Thoracic aorta (tissue), 2 donors: ENCODE measurements at places on chromosomes 2 and 18.

DNA sequence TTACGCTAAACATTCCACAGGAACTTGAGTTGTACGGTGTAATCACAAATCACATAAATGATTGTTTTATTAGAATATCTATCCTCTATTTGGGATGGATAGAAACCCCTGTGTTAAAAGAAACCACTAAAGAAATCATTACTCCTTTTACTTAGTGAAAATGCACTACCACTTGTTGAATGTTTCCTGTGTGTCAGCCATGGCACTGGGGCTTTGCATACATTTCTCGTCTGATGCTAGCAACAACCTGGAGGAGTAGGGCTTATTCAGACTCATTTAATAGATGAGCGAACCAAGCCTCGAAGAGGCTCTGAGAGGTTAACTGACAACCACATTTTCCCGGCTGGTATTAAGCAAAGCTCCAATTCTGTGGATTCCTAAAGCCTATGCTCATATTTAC lies 60.5 kb upstream of the PELI1 start:
- DNase-seq = no peak

DNA sequence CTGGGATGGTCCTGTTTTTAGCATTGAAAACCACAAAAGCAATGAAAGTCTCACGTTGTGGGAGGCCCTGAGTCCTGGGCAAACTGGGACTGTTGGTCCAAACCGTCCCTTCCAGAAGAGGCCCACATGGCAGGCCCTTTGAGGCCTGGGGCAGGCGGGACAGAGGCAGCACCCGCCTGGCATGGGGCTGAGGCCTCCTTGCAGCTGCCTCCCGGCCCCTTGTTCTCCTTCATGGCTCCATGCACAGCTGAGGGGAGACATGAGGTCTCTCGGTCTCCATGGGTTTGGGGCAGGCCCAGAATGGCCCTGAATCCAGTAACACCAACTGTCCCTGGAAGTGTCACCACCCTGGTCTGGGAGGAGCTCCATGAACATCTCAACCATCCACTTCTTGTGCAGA lies 61.9 kb downstream of the RRM2 start:
- no peak for DNase-seq

DNA sequence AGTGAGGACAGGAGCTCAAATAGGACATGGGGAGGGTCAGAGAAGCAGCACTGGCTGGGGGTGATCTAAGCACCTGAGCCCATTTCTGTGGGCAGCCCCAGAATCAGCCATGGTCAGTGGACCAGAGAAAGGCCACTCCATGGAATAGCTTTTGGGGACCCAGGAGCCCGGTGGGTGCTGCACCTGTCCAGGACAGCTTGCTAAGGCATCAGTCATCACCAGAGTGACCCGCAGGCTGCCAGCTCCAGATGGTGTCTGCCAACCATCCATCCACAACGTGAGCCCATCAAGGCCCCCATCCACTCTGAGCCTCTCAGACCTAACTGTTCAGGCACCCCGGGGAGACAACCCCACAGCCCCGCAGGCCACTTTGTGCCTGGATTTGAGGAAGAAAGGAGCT lies 23.6 kb upstream of the COL6A3 start:
- DNase-seq = no peak

GRCh38 chr2:181862583-181863281 lies 28.8 kb upstream of the ITPRID2 start:
- no peak for DNase-seq

DNA sequence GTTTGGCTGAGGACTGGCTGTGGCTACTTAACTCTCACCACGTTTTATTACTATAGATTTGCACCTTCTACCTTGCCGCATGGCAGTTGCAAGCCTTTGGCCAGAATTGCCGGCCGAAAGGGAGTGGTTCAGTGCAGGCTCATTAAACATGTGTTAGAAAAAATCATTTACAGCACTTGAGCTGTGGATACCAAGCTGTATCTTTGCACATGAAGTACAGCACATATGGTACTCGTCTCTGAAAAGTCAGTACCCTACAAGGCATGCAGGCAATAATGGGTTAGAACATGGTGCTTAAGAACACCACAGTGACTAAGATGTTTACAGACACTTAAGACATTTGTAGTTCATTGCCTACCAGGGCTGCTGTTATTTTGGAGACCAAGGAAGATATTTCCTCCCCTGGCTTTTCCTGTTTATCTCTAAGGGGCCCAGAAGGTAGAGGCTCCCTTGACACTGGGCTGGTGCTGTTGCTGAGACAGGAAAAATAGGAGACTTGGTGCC lies 103.1 kb downstream of the ZNF532 start:
- DNase-seq = no peak

DNA sequence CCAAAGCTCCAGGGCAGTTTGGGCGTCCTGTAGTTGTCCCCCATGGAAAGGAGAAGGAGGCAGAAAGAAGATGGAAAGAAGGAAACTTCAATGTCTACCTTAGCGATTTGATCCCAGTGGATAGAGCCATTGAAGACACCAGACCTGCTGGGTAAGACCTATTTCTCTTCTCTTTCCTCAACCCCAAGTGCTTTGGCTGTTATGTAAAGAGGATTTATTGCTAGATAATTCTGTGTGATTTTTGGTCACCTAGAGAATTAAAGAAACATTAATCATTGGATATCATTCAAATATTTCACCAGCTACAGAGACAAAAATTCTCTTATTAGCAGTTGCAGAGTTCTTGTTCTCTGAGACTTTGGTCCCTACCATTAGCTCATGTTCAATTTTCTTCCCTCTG lies 1.9 kb downstream of the GALNT5 start:
- DNase-seq = no peak

DNA sequence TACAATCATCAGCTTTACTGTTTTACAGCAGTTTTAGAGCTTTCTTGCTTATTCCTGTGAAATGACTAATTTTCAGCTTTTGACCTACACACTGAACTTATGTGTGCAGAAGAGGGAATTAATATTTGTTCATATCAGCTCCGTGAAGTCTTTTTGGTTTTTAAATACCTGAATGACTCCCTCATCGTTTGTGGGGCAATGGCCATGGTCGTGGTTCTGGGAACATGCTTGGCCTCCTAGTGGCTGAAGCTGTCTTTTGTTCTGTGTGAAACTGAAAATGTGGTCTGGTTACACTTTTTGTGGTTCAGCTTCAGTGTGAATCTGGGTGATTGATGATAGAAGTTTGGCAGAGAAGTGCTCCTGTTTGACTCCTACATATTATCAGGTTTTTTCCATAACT lies 408.1 kb downstream of the THSD7B start:
- DNase-seq = no peak

GRCh38 chr18:38241736-38242135 lies 676.1 kb upstream of the CELF4 start:
- no peak for DNase-seq

DNA sequence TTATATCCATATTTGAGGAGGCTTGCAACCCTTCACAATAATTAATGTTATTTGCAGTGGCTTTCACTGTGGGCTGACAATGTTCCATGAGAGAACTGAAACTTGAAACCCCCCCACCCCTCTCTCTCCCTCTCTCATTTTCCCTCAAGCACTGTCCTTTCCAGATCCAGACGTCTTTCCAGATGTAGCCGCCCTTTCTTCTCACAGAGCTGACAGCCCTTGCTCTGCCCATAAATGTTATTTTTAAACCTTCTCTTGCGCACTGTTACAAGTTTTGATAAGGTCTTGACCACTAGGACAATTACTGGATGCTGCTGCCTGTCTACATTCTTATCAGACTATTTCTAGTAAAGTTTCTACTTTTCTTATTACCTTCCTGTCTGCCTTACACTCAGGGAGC lies 91.4 kb upstream of the LINC00305 start:
- no peak for DNase-seq

GRCh38 chr18:23798824-23799223 lies 109.6 kb downstream of the LAMA3 start:
- DNase-seq = no peak

- no peak for DNase-seq
These were observed 23.3 kb downstream of the GRB14 start for GRCh38 chr2:164597983-164598382.

GRCh38 chr2:74333175-74333574 lies 10.0 kb downstream of the SLC4A5 start:
- no peak for DNase-seq

- DNase-seq = no peak
These were observed 495.6 kb downstream of the TMX3 start for GRCh38 chr18:68219274-68219673.

GRCh38 chr2:173388795-173389194 lies 34.1 kb downstream of the CDCA7 start:
- DNase-seq = no peak

DNA sequence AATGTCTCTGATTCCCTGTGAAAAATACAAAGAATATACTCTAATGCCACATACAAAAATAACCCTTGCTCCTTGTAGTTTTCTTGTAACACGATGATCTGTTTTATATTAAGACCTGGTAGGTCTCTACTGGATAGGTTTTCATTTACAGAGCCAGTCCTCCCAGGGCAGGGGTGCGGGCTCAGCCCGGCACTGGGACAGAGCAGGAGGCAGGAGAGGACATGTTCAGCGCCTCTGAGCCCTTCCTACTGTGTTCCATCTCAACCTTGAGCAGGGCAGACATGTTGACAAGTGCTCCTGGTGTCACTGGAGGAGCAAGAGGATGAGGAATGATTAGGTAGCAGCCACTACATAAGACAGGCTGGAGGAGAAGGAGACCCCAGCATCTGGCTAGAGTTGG lies 335.5 kb downstream of the INSIG2 start:
- DNase-seq = no peak

GRCh38 chr2:203396667-203397066 lies 68.5 kb downstream of the ABI2 start:
- no peak for DNase-seq

- no peak for DNase-seq
These were observed 104.8 kb upstream of the FN1 start for GRCh38 chr2:215540658-215541057.

DNA sequence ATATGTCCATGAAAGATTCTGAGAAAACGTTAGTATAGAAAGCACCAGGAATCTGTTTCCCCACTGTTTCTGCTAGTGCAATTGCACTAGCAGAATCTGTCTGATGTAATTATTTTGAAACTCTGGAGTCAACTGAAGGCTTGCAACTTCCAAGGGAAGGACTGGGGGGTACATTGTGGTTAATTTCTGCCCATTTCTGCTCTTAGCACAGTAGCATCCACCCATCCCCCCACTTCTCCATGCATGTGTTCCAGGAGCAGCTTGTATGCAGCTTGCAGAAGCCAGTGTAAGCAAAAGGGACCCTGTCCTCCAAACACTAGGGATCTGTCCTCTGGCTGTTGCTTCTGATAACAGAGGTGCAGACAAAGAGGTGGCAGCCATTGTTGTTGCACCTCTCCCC lies 74.4 kb downstream of the CRACDL start:
- no peak for DNase-seq

DNA sequence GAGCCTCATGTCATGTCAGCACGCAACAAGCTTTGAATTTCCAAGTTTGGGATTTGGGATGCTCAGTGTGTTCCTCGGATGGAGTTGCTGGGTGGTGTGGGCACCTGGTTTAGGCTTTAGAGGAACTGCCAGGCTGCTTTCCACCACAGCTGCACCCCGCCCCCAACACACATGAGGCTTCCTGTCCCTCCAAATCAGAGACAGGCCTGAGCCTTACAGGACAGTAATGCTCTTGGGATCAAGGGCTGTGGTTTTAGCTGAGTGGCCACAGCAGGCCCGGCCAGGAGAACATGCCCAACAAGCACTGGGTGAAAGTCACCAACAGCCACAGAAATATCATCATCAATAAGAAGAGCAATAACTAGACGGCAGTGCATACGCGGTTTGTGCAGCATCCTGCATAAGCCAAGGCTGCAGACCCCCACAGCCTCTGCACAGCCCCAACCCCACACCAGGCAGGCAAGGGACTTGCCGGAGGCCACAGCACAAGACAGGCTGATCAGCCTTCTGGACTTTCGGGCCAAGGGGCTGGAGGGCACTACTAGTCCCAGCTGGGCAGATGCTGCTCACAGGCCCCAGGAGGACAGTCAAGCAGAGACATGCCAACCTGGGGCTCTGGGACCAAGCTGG lies 29.7 kb upstream of the GPC1 start:
- no peak for DNase-seq

DNA sequence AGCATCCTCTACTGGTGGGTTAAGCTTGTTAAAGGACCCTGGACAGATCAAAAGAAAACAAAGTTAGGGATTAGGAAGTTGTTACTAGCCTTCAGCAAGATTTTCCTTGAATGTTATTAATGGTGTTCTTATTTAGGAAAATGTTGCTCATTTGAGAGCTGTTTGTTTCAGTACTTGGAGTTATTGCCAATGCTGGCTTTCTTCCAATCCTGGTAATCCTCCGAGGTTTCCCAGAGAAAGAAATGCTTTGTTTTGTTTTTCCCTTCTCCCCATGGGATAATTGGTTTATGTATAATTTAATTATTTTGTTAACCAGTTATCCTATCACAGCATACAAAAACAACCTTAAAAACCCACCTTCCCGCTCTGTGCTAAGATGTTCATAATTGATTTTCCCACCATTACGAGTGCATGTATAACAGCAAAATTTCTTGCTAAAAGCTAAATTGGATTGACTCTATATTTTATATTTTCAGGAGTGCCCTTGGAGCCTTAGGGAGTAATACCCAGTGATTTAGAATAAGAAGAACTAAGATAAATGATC lies 79.8 kb downstream of the MGAT5 start:
- no peak for DNase-seq

DNA sequence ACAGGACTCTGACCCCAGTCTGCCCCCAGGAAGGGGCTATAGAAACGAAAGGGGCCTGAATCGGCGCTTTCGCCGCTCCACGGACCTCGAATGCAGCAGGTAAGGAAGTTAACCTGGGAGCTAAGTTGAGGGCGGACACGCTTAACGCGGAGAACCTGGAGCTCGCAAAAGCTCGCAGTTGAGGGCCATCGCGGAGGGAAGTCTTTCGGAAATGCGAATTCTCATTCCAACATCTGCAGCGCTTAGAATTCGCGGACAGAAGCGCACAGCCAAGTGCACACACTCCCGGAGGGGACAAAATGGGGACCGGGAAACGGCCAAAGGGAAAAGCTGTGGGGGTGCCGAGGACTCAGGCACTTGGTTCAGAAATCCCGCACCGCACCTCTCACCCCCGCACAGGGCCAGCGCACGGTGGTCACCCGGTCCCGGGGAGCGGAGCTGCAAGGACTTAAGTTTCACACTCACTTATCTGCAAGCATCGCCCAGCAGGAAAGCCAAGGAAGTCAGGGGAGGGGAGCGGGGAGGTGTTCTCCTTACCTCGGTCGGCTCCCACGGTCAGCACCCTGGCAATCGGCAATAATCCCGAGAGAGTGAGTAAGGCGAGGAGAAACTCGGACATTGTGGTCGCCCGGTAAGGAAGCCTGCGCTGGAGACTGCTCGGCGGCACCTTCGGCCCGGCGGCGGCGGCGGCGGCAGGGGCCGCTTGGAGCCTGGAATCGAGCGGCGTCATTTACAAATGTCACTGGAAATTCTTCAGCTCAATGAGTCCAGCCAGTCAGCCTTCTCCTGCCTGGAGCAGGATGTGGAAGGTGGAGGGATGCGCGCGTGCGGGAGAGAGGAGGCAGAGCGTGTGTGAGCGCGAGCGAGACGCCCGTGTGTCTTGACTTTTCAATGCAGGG lies 456 bp downstream of the LRP1B start:
- no peak for DNase-seq

DNA sequence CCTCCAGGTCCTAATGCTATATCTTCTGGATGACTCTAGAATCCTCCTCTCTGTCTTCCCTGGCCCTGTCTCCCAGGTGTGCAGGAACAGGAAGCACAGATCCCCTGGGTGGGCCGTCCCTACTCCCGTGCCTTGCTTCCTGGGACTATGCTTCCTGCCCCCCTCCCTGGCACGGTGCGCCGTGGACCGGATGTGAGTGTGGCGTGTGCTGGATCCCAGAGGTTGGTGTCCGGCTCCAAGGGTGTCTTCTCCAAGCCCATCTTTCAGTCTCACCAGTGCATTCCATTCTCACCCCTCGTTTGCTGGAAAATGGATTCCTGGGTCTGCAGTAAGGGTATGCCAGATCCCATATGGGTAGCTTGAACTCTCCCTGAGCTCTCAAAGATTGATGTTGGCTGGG lies 144.4 kb upstream of the TWIST2 start:
- no peak for DNase-seq
